Regular cardiac myocyte (primary cell): ENCODE measurements at places on chromosomes 11 and 22. TPM values are rescaled to one million over a fixed set of nuclear protein-coding genes. Genes with fewer than 3 reads are reported as not detected.

The TYMP gene
- total RNA-seq, result 7.1 and 13.5 TPM in 2 replicates

The TSPAN18 gene
- under 0.01 TPM in 2 replicates for total RNA-seq

The AP2A2 gene
- 18.3 and 27.8 TPM in 2 replicates for total RNA-seq

The PRR33 gene
- not detected in 2 replicates for total RNA-seq

The MMP11 gene
- total RNA-seq, result 3.5 and 8.7 TPM in 2 replicates

The CNTF gene
- 1.1 and 1.2 TPM in 2 replicates for total RNA-seq

The DCUN1D5 gene
- 48.5 and 80.5 TPM in 2 replicates for total RNA-seq

The OR10D3 gene
- total RNA-seq, result not detected in 2 replicates

The PRG2 gene
- under 0.01 and 2.3 TPM in 2 replicates for total RNA-seq

The TPH1 gene
- under 0.01 TPM in 1 of 2 replicates, not detected in the other for total RNA-seq

The SLC22A25 gene
- total RNA-seq, result not detected in 2 replicates

The USH1C gene
- total RNA-seq, result not detected in 2 replicates

The ARRB1 gene
- total RNA-seq, result 13.0 and 13.6 TPM in 2 replicates

The ASCL2 gene
- total RNA-seq, result not detected in 2 replicates

The RAB3IL1 gene
- 1.9 and 6.5 TPM in 2 replicates for total RNA-seq

The FOLR3 gene
- 0.19 and 1.1 TPM in 2 replicates for total RNA-seq

The ZNF74 gene
- 7.0 and 8.4 TPM in 2 replicates for total RNA-seq

The YAP1 gene
- 157 and 180 TPM in 2 replicates for total RNA-seq

The TIGD3 gene
- total RNA-seq, result under 0.01 and 0.19 TPM in 2 replicates

The MOGAT2 gene
- total RNA-seq, result not detected in 2 replicates

The PNPLA5 gene
- under 0.01 TPM in 1 of 2 replicates, not detected in the other for total RNA-seq

The MS4A12 gene
- total RNA-seq, result not detected in 2 replicates

The UPB1 gene
- total RNA-seq, result 0.38 and 0.85 TPM in 2 replicates

The APOL4 gene
- total RNA-seq, result 0.38 and 1.4 TPM in 2 replicates

The RBMXL2 gene
- total RNA-seq, result under 0.01 TPM in 1 of 2 replicates, not detected in the other

The RIMBP3C gene
- 0.38 and 0.56 TPM in 2 replicates for total RNA-seq

The TTC38 gene
- total RNA-seq, result 15.5 and 23.0 TPM in 2 replicates

The NRIP3 gene
- 16.6 and 28.2 TPM in 2 replicates for total RNA-seq

The RASD2 gene
- total RNA-seq, result 0.19 and 0.56 TPM in 2 replicates

The DRICH1 gene
- 0.19 TPM in 1 of 2 replicates, not detected in the other for total RNA-seq

The ARHGAP20 gene
- total RNA-seq, result 2.3 TPM in 2 replicates

The TMPRSS4 gene
- under 0.01 TPM in 1 of 2 replicates, not detected in the other for total RNA-seq

The SCUBE2 gene
- total RNA-seq, result 1.2 and 1.7 TPM in 2 replicates

The P4HA3 gene
- 13.4 and 47.9 TPM in 2 replicates for total RNA-seq

The CLTCL1 gene
- total RNA-seq, result 10.2 and 15.2 TPM in 2 replicates

The ANO3 gene
- 0.28 and 0.38 TPM in 2 replicates for total RNA-seq

The SNU13 gene
- total RNA-seq, result 69.9 and 127 TPM in 2 replicates

The OR2D2 gene
- total RNA-seq, result 0.28 and 0.38 TPM in 2 replicates

The CATSPER1 gene
- total RNA-seq, result under 0.01 and 0.19 TPM in 2 replicates

The PGR gene
- total RNA-seq, result under 0.01 and 0.19 TPM in 2 replicates

The LRP5 gene
- total RNA-seq, result 30.3 and 49.3 TPM in 2 replicates

The ST3GAL4 gene
- 24.5 and 27.0 TPM in 2 replicates for total RNA-seq

The GRM5 gene
- under 0.01 TPM in 1 of 2 replicates, not detected in the other for total RNA-seq

The SOX6 gene
- total RNA-seq, result 0.28 and 0.38 TPM in 2 replicates

The OTOG gene
- total RNA-seq, result not detected in 2 replicates

The P2RY2 gene
- 0.28 and 0.38 TPM in 2 replicates for total RNA-seq
